ENCODE measurements at places on chromosomes 1 and 21. TPM values are rescaled to one million over a fixed set of nuclear protein-coding genes. Genes with fewer than 3 reads are reported as not detected.

SPRR2A gene
- not detected for total RNA-seq

GRCh38 chr1:30541721-30542485 lies 181.5 kb downstream of the MATN1 start:
- H3K27me3 ChIP-seq: no peaks in the 10 kb centered on the region
- H3K36me3 ChIP-seq: no peaks in the 10 kb centered on the region
- H3K4me1 ChIP-seq: no peaks in the 10 kb centered on the region
- no peak overlapping the region for H3K27ac ChIP-seq
- no peak overlapping the region for H3K4me3 ChIP-seq

- no peaks in the 10 kb centered on the region for H3K36me3 ChIP-seq
- H3K4me1 ChIP-seq: no peaks in the 10 kb centered on the region
- H3K27me3 ChIP-seq: no peaks in the 10 kb centered on the region
- no peak overlapping the region for H3K4me3 ChIP-seq
- DNase-seq: no peak
- H3K27ac ChIP-seq: no peak overlapping the region
Observed at GRCh38 chr1:156586892-156587477, 4.6 kb upstream of the NAXE start.

- H3K4me1 ChIP-seq: no peaks in the 10 kb centered on the region
- H3K27me3 ChIP-seq: no peaks in the 10 kb centered on the region
- H3K36me3 ChIP-seq: no peaks in the 10 kb centered on the region
Observed at GRCh38 chr1:148362626-148363438, 120.3 kb downstream of the PPIAL4G start.

DNA sequence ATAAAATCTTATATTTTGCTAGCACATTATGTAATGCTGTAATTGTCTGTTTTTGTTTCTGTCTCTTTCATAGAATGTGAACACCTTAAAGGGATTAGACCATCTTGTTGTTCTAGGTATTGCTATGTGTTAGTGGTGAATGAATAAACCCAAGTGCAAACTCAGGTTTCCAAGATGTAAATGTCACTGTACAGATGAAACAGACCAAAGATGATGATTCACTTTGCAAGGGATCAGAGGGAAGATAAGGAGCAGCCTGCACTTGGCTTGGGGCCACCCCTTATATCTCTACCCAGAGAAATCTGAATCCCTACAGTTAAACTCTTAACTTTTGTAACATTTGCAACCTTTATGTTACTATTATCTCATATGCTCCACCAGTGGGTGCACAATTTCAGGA lies 25.4 kb downstream of the UROD start:
- H3K4me3 ChIP-seq: no peak overlapping the region
- H3K36me3 ChIP-seq: no peaks in the 10 kb centered on the region
- no peaks in the 10 kb centered on the region for H3K27me3 ChIP-seq
- no peak for DNase-seq
- no peak overlapping the region for H3K27ac ChIP-seq
- H3K4me1 ChIP-seq: no peaks in the 10 kb centered on the region

GRCh38 chr1:3020263-3020909 lies 881 bp upstream of the ACTRT2 start:
- DNase-seq: no peak
- no peak overlapping the region for H3K27ac ChIP-seq
- peaks cover 17% of the 10 kb centered on the region for H3K27me3 ChIP-seq
- no peaks in the 10 kb centered on the region for H3K36me3 ChIP-seq
- H3K4me3 ChIP-seq: no peak overlapping the region

- peaks cover 4% of the 10 kb centered on the region for H3K4me1 ChIP-seq
- H3K36me3 ChIP-seq: no peaks in the 10 kb centered on the region
- H3K27ac ChIP-seq: no peak overlapping the region
- DNase-seq: no peak
Observed at GRCh38 chr21:42745511-42746239, 92.3 kb downstream of the PDE9A start.

- H3K4me1 ChIP-seq: no peaks in the 10 kb centered on the region
- no peak for DNase-seq
- no peaks in the 10 kb centered on the region for H3K27me3 ChIP-seq
- H3K27ac ChIP-seq: no peak overlapping the region
Observed at GRCh38 chr1:240941701-240942370, 329.9 kb upstream of the GREM2 start.

PDZK1 gene
- total RNA-seq: 1.6 TPM

DNA sequence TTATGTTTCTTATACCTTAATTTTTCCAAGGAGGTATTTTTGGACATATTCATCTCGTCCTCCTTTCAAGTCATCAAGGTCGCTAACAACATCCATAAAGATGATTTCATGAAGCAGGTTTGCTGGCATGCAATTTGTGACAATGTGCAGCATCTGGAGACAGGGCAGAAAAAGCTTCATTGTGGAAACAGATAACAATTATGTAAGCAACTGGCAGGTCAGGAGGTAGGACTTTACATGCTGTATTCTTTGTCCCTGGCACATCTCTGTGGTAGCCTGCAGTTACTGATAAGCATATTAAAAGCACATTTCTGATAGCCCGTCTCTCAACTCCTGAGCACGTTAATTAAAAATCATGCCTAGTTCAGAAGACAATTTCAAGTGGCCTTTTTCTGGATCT lies 156.8 kb downstream of the LEPR start:
- no peaks in the 10 kb centered on the region for H3K36me3 ChIP-seq
- H3K4me3 ChIP-seq: no peak overlapping the region
- no peak overlapping the region for H3K27ac ChIP-seq
- H3K4me1 ChIP-seq: no peaks in the 10 kb centered on the region
- no peaks in the 10 kb centered on the region for H3K27me3 ChIP-seq

WNT4 gene
- total RNA-seq: 1.2 TPM

CD1B gene
- 0.13 TPM for total RNA-seq

- H3K36me3 ChIP-seq: no peaks in the 10 kb centered on the region
- H3K27me3 ChIP-seq: no peaks in the 10 kb centered on the region
- DNase-seq: peak; percentile 60
- H3K27ac ChIP-seq: peak overlapping the region; percentile 90
- H3K4me3 ChIP-seq: peak overlapping the region; percentile 28
Observed at GRCh38 chr1:234619794-234620247, 9.8 kb upstream of the IRF2BP2 start.

- H3K27me3 ChIP-seq: no peaks in the 10 kb centered on the region
- no peaks in the 10 kb centered on the region for H3K36me3 ChIP-seq
- no peak for DNase-seq
Observed at GRCh38 chr1:109192433-109192832, 21.3 kb upstream of the SARS1 start.

GRCh38 chr1:87103074-87103473 lies 188.6 kb downstream of the HS2ST1 start:
- no peak overlapping the region for H3K4me3 ChIP-seq
- DNase-seq: no peak
- H3K27ac ChIP-seq: no peak overlapping the region

AMY2A gene
- not detected for total RNA-seq

AMPD1 gene
- not detected for total RNA-seq

- H3K4me1 ChIP-seq: peaks cover 13% of the 10 kb centered on the region
- no peaks in the 10 kb centered on the region for H3K36me3 ChIP-seq
- no peak for DNase-seq
- no peak overlapping the region for H3K27ac ChIP-seq
Observed at GRCh38 chr1:10556430-10557005, 81.8 kb downstream of the PEX14 start.

KCNK2 gene
- not detected for total RNA-seq

C1orf94 gene
- 6.9 TPM for total RNA-seq

FNDC10 gene
- total RNA-seq: 1.9 TPM

GRCh38 chr1:153350321-153350957 lies 1.8 kb upstream of the PGLYRP4 start:
- H3K36me3 ChIP-seq: no peaks in the 10 kb centered on the region
- H3K4me1 ChIP-seq: no peaks in the 10 kb centered on the region
- no peak overlapping the region for H3K27ac ChIP-seq
- H3K4me3 ChIP-seq: no peak overlapping the region
- peaks cover 5% of the 10 kb centered on the region for H3K27me3 ChIP-seq

DNA sequence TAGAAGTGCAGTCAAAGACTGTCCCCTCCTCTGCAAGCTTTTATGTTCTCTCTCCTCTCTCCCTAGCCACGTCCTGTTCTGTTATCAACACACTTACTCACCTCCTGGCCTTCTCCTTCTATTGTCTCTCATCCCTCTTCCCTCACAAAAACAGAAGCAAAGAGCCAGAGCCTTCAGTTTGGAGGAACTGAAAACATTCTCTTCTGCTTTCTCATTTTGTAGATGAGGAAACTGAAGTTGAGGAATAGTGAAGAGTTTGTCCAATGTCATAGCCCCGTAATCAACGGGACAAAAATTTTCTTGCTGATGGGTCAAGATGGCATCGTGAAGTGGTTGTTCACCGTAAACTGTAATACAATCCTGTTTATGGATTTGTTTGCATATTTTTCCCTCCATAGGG lies 1.9 kb downstream of the NLRP3 start:
- no peaks in the 10 kb centered on the region for H3K4me1 ChIP-seq
- H3K36me3 ChIP-seq: no peaks in the 10 kb centered on the region
- H3K27ac ChIP-seq: no peak overlapping the region
- H3K4me3 ChIP-seq: no peak overlapping the region

- no peaks in the 10 kb centered on the region for H3K36me3 ChIP-seq
- H3K27ac ChIP-seq: no peak overlapping the region
- no peak overlapping the region for H3K4me3 ChIP-seq
- no peaks in the 10 kb centered on the region for H3K27me3 ChIP-seq
Observed at GRCh38 chr1:46199233-46199749, 1.1 kb upstream of the POMGNT1 start.

GRCh38 chr1:201603613-201604232 lies 64.8 kb downstream of the NAV1 start:
- no peak for DNase-seq
- H3K36me3 ChIP-seq: peaks cover 5% of the 10 kb centered on the region
- H3K27me3 ChIP-seq: no peaks in the 10 kb centered on the region
- no peak overlapping the region for H3K4me3 ChIP-seq

CCDC181 gene
- total RNA-seq: 1.2 TPM

DNA sequence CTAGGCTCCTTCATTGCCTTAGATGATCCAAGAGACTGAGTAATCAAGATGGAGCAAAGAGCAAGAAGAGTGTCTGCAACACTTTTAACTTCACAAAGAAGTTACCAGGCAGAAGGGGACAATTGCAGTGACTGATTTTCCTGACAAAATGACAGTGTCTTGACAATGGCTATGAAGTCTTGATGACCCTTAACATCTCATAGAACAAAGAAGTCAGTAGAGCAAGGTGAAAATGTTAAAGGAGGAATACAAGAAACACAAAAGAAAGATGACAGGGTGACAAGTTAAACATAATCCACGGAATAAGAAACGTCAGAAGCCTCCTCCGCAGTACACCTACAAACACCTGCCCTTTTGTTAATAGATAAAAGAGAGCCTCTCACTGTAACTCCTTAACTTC lies 15.1 kb upstream of the VCAM1 start:
- DNase-seq: no peak
- H3K27me3 ChIP-seq: no peaks in the 10 kb centered on the region
- no peak overlapping the region for H3K27ac ChIP-seq
- no peaks in the 10 kb centered on the region for H3K4me1 ChIP-seq
- H3K4me3 ChIP-seq: no peak overlapping the region

ATAD3C gene
- 0.20 TPM for total RNA-seq

DNA sequence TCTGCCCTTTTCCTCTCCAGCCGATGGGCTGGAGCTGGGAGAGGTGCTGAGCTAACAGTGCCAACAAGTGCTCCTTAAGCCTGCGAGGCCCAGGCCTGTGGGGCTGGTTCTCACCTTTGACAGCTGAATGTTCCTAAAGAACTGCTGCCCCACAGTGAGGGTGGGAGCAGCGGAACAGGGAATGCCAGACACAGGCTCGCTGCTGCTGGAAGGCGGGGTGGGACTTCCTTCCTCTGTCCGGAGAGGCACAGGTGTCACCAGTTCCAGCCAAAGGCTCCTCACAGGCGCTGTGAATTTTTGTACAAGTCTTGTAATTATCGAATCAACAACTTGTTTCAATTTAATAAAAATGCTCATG lies 47.1 kb downstream of the COQ8A start:
- peaks cover 16% of the 10 kb centered on the region for H3K36me3 ChIP-seq
- H3K4me1 ChIP-seq: no peaks in the 10 kb centered on the region
- DNase-seq: no peak
- H3K4me3 ChIP-seq: no peak overlapping the region
- no peak overlapping the region for H3K27ac ChIP-seq
- no peaks in the 10 kb centered on the region for H3K27me3 ChIP-seq

DNA sequence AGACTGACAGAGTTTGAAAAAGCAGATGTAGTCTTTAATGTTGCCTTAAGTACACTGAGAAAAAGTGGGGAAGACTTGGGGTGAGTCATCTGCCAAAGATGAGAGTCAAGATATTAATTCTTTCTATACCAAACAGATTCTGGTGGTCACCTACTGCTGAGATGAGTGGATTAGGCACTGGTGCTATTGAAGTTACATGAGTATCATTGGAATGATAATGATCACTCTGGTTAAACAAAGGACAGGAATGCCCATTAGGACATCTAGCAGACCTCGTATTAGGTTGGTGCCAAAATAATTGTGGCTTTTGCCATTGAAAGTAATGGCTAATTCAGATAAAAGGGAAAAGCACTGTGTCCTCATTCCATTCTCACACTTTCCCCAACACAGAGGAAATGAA lies 1588.9 kb downstream of the KCNT2 start:
- no peak overlapping the region for H3K4me3 ChIP-seq
- H3K27ac ChIP-seq: no peak overlapping the region
- H3K4me1 ChIP-seq: no peaks in the 10 kb centered on the region
- no peaks in the 10 kb centered on the region for H3K27me3 ChIP-seq
- no peaks in the 10 kb centered on the region for H3K36me3 ChIP-seq
- DNase-seq: no peak

PRRX1 gene
- total RNA-seq: 0.73 TPM

DNA sequence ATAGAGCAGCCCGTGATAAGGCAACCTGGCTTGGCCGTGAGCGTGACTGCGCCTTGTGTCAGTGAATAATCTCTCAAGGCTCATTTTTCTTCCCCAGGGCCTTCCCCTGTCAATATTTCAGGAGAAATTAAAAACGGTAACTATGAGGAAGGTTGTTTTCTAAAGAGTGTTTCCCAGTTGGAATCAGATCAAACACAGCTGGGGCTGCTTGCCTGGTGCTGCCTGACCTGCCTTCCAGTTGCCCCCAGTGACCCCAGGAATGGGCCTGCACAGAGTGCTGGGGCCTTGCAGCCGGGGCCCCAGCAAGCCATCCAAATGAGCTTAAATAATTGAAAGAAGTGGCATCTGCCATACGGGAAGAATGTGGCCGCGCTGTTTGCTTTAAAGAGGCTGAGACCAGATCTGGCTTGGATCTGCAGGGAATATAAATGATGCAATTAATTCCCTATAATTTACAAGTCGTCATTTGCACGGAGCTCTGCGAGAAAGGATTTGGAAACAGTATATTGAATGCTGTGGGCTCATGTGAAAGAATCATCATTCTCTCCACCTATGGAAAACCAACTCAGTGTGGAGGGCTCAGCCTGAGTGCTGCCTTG lies 203.9 kb downstream of the C1orf94 start:
- H3K27ac ChIP-seq: no peak overlapping the region
- no peaks in the 10 kb centered on the region for H3K36me3 ChIP-seq
- no peak for DNase-seq
- H3K27me3 ChIP-seq: 0 out of 2 replicates have a peak, but pooled peaks cover 3% of the 10 kb centered on the region
- no peaks in the 10 kb centered on the region for H3K4me1 ChIP-seq

- no peaks in the 10 kb centered on the region for H3K4me1 ChIP-seq
- DNase-seq: peak; percentile 75
- peak within 1 kb of the TSS; percentile 77 for H3K4me3 ChIP-seq
- no peaks in the 10 kb centered on the region for H3K36me3 ChIP-seq
- H3K27me3 ChIP-seq: no peaks in the 10 kb centered on the region
Observed at GRCh38 chr1:77281491-77282186, at the start of gene AK5. Gene AK5, plus strand, starts transcription at chr1:77282019. Its CDS starts 295 bp downstream, at chr1:77282314.

CD160 gene
- not detected for total RNA-seq
